ENCODE measurements at places on chromosomes 16 and 17. TPM values are rescaled to one million over a fixed set of nuclear protein-coding genes. Genes with fewer than 3 reads are reported as not detected.

The CCL16 gene
- 1.6 TPM for total RNA-seq

The RDM1 gene
- 1.1 TPM for total RNA-seq

The PKMYT1 gene
- 2.2 TPM for total RNA-seq

The TMEM106A gene
- total RNA-seq, result 15.5 TPM

The KRTAP2-3 gene
- not detected for total RNA-seq

GRCh38 chr17:61426482-61427304 is 25.5 kb upstream of the TBX4 start:
- DNase-seq, result no peak

GRCh38 chr17:39244600-39245570 is 19.1 kb upstream of the STAC2 start:
- peak; percentile 92 for DNase-seq

- no peak for DNase-seq
These were observed 224.9 kb downstream of the HS3ST3B1 start for GRCh38 chr17:14525551-14526455.

- DNase-seq, result no peak
These were observed 3.2 kb downstream of the TPSG1 start for GRCh38 chr16:1221628-1222552.

GRCh38 chr16:3059723-3060242 is 5.7 kb upstream of the IL32 start:
- no peak for DNase-seq

- DNase-seq, result no peak
These were observed 43.9 kb downstream of the PITPNC1 start for GRCh38 chr17:67420994-67421393.

GRCh38 chr16:17817260-17817659 is 346.5 kb upstream of the XYLT1 start:
- DNase-seq, result no peak

GRCh38 chr17:20244671-20245070 is 222.7 kb downstream of the LGALS9B start:
- no peak for DNase-seq

DNA sequence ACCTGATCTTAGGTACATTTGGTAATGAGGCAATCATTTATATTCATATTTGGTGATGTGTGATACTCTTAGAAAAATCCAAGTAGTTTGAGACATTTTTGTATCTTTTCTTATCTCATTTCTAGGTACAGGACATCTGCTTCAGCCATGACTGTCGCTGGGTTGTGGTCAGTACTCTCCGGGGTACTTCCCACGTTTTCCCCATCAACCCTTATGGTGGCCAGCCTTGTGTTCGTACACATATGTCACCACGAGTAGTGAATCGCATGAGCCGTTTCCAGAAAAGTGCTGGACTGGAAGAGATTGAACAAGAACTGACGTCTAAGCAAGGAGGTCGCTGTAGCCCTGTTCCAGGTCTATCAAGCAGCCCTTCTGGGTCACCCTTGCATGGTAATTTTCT is 312.2 kb downstream of the BCAS3 start:
- DNase-seq, result no peak

DNA sequence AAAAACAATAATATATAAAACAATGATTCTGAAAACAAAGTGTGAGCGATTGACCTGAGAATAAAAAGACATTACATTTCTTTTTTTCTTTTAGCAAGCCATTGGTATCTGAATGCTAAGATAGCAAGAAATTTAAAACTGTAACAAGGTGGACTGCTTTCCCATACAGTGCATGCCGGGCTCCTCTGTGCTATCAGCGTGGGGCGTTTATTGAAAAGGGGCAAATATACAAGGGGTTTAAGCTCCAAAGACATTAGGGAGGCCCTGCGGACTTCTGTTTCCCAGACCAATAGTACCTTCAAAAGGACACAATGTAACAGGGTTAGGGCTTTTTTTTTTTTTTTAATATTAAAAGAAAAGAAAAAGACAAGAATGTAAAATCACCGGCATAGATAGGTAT is 261.3 kb downstream of the ZFHX3 start:
- no peak for DNase-seq

DNA sequence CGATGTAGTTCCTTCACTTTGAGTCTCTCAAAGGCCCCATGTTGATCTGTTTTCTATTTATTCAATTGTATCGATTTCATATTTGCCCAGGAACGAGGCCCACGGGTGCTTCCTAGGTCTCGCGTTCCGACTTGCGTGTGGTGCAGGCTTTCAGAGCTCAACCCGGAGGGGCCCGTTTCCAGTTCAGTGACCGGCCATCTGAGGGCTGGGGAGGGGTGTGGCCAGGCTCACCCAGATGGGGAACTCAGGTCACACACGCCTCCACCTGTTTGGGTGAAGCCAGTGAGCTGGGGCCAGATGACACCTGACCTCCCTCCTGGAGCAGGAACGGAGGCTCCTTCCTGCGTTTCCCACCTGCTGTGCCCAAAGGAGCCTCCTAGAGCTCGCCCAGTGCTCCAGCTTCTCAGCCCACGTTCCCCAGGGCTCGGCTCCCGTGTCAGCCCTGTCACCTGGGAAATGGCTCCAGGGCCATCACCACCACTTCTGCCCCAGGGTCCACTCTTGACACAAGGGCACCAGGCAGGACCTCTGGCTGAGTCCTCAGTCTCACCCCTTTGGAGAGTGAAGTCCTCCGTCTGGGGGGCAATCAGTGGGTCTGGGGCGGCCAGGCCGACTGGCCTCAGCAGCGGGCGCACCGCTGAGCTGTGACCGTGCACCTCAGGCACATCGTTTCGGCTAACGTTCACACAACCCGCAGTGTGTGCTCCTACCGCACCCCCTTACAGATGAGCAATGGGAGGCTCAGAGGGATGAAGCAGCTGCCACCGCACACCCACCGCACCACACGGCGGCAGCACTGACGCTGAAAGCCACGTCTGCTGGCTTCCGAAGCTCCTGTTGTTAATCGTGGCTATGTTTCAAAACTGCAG is 18.0 kb downstream of the FOXF1 start:
- DNase-seq, result no peak

DNA sequence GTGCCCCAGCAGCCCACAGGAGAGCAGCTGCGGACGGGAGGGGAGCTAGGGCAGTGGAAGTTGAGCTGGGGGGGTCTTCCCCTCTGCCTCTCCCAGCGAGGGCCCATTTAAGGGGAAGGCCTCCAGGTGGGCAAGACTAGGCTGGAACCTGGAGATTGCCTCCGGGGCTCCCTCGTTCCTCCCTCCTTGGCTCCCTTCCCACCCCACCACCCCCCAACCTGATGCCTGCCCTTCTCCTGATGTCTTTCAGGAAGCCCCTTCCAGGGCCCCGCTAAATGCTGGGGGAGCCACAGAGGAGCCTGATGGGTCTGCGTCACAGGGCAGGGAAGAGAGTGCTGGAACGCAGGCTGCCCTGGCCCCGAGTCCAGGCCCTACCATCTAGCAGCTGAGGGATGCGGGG is 16.7 kb downstream of the ADGRG1 start:
- no peak for DNase-seq

- no peak for DNase-seq
These were observed 211.5 kb upstream of the TNRC6C start for GRCh38 chr17:77746896-77747554.

DNA sequence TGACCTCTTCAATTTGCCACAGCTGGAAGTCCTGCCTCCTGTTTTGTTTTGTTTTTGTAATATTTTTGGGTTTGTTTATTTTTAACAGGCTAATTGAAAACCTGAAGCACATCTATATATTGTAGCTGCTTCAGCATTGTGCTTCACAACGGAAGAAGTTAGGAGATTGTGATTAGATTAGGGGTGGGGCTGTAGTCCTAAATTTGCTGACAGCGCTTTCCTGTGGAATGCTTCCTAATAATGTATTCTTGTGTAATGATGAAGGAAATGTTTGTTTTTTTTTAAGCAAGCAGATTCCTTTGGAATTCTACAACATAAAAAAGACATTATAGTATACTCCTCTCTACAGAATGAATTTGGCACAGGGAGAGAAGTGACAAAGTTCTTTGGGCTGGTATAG is 70.1 kb downstream of the NLK start:
- no peak for DNase-seq

GRCh38 chr16:57959121-57959520 is 11.8 kb downstream of the CNGB1 start:
- no peak for DNase-seq

GRCh38 chr17:76597156-76598003 is 11.7 kb upstream of the ST6GALNAC2 start:
- peak; percentile 71 for DNase-seq

GRCh38 chr17:79008666-79009387 is 737 bp downstream of the CANT1 start:
- DNase-seq, result no peak

GRCh38 chr16:50496990-50497389 is 51.2 kb upstream of the NKD1 start:
- no peak for DNase-seq

DNA sequence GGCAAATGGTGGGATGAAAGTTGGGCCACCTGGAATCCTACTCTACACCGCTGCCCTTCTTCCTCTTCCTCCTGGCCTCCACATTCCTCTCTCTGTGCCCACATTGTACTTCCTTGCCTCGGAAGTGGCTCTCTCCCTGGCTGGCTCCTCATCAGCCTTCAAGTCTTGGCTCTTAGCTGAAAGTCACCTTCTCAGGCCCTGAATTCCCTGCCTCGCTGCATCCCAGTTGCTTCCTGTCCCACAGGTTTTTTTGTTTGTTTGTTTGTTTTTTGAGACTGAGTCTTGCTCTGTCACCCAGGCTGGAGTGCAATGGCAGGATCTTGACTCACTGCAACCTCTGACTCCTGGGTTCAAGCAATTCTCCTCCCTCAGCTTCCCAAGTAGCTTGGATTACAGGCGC is 2.6 kb upstream of the PAM16 start:
- DNase-seq, result no peak

DNA sequence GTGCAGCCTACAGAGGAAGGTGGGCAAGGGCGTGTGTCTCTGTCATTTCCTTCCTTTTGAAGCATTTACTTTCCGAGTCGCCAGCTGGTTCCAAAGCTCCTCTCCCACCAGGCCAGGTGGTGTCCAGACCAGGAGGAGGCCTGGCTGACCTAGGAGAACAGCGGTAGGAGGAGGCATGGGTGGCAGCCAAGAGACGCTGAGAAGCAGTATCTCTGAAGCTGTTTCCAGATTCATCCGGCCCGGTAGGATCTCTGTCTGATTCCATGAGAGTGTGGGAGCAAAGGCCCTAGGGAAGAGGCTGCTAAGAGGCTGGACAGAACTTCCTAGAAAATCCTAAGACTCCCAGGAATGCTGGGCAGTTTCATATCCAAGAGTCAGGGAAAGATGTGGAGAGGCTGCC is 20.3 kb downstream of the MEOX1 start:
- DNase-seq, result no peak
